ENCODE measurements at places on chromosomes 6 and 20. TPM values are rescaled to one million over a fixed set of nuclear protein-coding genes. Genes with fewer than 3 reads are reported as not detected.

- DNase-seq, result peak; percentile 71
These were observed 374.6 kb upstream of the JARID2 start for GRCh38 chr6:14871221-14871620.

- DNase-seq, result no peak
These were observed 13.9 kb downstream of the C6orf15 start for GRCh38 chr6:31098449-31098938.

DNA sequence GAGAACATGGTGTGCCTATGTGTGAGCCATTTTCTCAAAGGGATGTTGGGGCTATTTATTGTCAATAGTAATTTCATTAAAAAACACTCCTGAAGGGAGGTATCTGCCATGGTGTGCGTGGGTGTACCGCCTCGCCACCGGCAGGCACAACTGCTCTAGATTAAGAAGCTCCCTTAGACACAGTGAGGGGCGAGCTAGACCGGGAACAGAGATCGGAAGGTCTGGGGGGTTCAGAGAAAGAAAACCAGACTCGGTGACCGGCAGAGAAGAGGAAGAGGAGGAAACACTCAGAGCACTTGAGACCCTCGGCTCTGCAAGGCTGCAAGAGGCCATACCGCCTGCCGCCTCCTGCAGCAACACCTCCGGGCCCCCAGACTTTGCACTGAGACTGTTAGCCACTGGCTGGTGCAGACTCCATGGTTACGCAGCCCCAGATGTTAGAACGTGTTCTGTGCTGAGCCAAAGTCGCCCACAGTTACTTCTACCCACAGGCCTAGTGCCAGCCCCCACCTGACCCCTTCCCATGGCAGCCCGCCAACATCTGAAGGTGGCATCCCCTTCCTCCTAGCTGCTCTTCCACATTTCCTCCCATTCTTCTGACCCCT lies 18.1 kb downstream of the PXDC1 start:
- no peak for DNase-seq

- DNase-seq, result peak; percentile 82
These were observed 642 bp downstream of the EEF1A2 start for GRCh38 chr20:63497946-63498935.

DNA sequence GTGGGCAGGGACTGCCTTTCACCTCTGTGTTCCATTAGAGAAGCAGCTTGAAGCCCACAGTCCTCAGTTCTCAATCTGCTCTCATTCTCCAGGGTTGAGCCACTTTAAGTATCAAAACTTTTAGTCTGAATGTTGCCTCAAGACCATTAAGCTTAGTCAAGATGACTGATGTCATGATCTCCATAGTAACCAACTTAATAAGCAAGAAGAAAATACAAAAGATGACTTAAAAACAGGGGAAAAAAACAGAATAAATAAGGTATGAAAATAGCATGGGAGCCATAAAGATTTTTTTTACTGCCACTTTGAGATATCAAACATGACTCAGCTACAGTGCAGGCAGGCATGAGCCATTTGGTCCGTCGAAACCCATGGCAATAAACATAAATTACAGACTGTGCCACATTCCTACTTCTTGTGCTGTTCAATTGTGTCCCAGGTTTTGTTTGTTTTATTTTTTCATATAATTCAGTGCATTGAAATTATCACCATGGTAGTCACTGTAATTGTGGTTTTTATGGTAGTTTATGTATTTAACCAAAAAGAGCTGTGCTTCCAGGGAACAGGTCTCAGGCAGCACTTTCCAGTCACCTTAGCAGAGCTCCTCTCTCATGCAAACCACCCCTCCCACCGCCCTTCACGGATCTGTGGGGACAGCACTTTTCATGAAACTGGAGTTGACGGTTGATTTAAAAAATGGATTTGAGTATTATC lies 156.5 kb upstream of the INSM1 start:
- no peak for DNase-seq

GRCh38 chr6:170129691-170130171 lies 161.1 kb downstream of the DLL1 start:
- DNase-seq, result no peak

DNA sequence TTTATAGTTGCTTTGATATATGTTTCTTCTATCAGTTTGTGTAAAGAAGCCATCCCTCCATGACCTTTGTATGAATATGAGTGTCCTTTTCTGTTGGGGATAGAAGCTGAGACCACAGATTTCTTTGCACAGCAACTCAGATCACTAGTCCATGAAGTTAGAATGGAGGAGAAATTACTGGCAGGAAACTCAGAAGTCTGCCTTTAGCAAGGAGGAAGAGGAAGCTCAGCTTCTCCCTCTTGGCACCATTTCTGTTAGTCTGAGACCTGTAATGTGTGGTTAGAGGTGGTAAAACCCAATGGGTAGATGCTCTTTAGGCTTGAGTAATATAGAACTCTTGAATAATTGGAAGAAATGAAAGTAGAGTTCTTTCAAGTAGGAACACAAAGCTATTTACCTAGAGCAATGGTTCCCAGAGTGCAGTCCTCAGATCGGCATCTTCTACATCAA lies 995.3 kb upstream of the FLRT3 start:
- DNase-seq, result no peak

- DNase-seq, result no peak
These were observed 248.9 kb downstream of the PTPRK start for GRCh38 chr6:128271527-128271926.

DNA sequence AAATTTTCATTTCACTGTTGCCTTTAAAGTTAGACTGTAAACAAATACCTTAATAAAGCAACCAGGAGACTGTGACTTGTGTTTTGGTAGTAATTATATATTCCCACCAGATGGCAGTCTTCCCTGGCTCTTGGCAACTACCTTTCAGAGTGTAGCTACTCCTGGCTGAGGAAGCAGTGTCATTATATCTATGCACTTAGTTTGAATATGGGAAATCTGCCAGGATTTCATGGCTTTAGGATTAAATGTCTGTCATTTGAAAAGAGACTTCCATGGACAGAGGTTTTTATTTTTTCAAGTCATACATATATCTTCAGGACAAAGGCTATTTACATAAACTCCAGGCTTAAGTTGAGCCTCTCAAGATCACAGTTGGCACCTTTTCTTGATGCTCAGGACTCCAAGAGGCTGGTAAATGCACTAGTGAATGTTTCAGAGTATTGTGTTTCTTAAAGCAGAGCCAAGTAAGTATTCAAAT lies 160.1 kb downstream of the C6orf58 start:
- peak; percentile 36 for DNase-seq

- DNase-seq, result no peak
These were observed 210.4 kb downstream of the ALDH8A1 start for GRCh38 chr6:134739299-134740026.

DNA sequence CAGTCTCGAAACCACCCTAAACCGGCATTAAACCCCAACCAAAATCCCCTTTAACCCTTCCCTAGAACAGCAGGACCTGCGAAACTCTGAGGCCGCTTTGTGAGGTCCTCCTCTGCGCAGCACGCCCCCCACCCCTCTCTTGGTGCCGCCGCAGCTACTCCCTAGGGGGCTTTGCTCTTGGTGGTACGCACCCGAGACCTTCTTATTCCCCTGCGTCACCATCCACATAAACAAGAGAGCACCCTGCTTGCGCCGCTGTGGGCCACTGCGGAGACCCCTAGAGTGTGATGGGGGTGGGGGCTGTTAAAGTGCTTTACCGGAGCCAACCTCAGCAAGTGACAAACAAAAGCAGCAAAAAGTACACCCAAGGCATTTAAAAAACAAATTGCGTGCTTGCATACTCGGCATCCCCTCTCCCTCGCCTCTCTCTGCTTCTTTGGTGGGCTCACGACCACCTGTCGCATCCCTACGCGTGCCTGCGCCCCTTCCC lies 502 bp upstream of the GNAS start:
- DNase-seq, result no peak

DNA sequence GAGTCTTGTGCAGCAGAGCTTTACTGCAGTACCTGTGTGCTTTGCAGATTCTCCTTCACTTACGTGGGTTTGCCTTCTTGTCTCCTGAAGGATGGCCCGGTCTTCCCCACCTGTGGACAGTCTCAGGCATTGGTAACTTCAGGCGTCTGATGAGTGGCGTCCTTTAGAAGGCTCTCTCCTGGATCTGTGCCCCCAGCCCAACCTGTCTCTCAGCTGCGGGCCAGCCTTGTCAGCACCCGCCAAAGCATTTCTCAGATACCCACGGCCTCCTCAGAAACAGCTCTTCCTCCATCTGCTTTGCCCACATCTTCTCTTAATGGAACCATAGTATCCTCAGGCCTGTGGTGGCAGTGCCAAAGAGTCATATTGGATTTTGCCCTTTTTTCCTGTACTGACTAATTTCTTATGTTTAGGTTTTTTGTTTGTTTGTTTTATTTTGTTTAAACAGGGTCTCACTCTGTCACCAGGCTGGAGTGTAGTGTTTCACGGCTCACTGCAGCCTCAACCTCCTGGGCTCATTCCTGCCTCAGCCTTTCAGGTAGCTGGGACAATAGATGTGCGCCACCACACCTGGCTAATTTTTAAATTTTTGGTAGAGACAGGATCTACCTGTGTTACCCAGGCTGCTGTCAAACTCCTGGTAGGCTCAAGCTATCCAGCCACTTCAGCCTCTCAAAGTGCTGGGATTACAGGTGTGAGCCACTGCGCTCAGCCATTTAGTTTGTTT lies 96.6 kb downstream of the ARID1B start:
- peak; percentile 47 for DNase-seq

DNA sequence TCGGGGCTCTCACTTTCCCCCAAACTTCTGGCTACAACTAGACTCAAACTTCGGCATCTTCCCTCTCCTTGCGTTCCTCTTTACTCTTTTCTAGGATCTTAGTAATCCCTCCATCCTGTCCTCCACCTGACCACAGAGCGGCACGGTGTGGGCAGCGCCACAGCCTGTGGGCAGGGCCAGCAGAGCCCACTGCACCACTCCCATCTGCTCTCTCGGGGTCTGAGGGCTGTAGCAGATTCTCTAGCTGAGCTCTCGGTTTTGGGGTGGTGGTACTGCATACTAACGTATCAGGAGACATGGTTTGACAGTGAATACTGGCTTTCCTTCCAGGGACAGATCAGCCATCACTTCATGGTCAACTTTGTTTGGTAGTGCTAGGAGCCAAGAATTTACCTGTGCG lies 57.4 kb downstream of the EZR start:
- DNase-seq, result no peak

DNA sequence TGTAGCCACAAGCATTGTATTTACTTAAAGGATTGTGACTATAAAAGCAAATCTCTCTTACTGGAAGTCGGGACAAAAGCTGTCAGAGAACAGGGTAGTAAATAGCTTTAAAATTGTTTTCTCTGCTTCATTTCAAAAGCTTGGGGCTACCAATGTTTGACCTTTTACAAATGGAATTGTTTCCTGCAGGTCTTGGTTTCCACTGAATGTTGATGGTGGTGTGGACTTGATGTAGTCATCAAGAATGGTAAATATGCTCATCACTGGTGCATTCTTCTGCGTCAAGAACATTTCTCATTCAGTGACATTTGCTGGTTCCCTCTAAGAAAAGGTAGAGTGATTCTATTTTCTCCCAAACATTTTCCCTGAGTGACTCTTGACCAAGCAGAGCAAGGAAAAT lies 435.4 kb upstream of the KHDRBS2 start:
- no peak for DNase-seq

GRCh38 chr6:154370545-154370944 lies 13.9 kb upstream of the IPCEF1 start:
- DNase-seq, result peak; percentile 15

- DNase-seq, result peak; percentile 38
These were observed at the start of gene VSTM2L for GRCh38 chr20:37902504-37903313. Gene VSTM2L (plus strand): TSS chr20:37903127. CDS start chr20:37903351, 224 bp downstream.

DNA sequence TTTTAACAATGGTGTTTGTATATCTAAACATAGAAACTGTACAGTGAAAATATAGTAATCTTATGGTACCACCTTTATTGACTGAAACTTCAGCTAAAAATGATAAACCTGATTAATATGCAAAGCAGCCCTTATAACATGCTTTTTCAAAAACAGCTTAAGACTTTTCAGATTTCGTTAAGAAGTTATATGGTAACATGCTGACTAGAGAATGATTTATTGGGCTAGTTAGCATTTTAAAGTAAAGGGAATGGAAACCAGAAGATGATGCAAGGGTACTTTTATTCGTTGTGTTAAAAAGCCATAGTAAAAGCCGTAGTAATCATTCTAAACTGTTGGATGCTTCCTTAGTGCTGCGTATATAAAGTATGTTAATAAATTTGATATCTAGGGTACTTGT lies 50.5 kb downstream of the CBFA2T2 start:
- DNase-seq, result no peak

DNA sequence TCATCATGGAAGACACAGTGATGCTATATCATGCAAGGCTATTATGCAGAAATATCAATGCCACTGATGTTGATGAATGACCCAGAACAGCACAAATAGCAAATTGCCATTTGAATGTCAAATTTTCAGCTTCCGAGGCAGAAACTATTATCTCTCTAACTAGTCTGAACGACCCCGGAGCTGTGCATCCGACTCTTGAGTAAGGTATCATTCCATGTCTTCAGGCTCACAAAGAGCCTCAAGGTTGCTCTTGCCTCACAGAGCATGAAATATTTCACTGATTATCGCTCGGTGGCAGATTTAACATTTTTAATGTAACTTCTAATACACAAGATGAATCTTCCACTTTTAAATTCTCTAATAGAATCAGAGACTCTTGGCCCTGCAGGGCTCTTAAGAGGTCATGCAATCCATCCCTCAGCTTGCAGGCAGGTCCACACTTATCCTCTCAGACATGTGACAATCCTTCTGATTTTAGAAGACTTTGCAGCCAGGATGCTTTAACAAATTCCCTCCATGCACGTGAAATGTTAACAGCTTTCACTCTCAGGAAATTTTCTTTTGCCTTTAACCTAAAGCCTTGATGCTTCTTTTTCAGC lies 221.0 kb downstream of the FRK start:
- DNase-seq, result no peak

DNA sequence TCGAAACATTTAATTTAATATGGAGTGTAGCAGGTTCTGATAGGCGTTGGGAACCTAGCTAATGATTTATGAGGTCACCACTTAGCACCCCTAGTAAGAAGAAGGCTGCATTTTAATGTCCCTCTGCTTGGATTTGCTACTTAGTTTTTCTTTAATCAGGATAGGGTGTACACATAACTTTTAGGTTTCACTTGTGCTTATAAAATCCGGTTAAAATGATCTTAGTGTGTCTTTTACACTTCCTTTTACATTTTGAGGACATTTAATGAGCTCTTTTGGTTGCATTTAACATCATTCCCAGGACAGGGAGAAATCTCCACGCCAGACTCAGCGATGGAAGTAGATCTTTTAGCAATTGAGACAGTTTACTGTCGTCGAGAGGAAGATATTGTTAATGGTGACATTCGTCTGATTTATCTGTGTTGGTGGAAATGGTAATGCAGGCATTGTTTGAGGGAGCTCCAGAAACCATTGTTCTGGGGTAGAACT lies 5.6 kb downstream of the TFAP2A start:
- no peak for DNase-seq

- no peak for DNase-seq
These were observed 63.6 kb upstream of the STX16 start for GRCh38 chr20:58587467-58587866.

GRCh38 chr20:44491635-44492395 lies 16.1 kb downstream of the TTPAL start:
- no peak for DNase-seq

- DNase-seq, result no peak
These were observed 2.4 kb upstream of the LTV1 start for GRCh38 chr6:143840595-143841265.

GRCh38 chr6:47700596-47700995 lies 2.2 kb downstream of the ADGRF4 start:
- no peak for DNase-seq

- no peak for DNase-seq
These were observed 10.1 kb downstream of the MTCH1 start for GRCh38 chr6:36976007-36976264.

The WFDC6 gene
- total RNA-seq, result not detected

The BTNL2 gene
- total RNA-seq, result 0.18 TPM

The TINAG gene
- not detected for total RNA-seq

The OPN5 gene
- total RNA-seq, result not detected

The ZKSCAN4 gene
- total RNA-seq, result 6.7 TPM

The ENPP4 gene
- 30.3 TPM for total RNA-seq

Data from cerebellum (tissue), 4 donors.